ENCODE measurements at places on chromosomes 5 and 9.

GRCh38 chr9:38342096-38342495 is 50.4 kb upstream of the ALDH1B1 start:
- DNase-seq: no peak

DNA sequence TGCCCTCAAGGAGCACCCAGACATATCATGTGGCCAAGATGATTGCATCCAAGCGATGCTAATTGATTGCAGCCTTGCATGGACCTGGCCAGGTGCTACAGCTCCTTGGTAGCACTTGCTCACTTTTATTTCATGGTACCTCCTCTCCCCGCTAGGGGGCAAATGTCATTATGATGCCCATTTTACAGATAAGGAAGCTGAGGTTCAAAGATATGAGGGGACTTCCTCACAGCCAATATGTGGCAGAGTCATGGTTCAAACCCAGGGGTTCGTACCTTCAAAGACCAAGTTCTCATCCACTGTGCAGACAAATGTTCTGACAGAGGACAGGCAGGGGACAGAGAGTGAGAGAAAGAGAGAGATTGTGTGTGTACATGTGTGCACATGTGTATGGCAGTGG is 21.9 kb upstream of the KCNMB1 start:
- DNase-seq: no peak

DNA sequence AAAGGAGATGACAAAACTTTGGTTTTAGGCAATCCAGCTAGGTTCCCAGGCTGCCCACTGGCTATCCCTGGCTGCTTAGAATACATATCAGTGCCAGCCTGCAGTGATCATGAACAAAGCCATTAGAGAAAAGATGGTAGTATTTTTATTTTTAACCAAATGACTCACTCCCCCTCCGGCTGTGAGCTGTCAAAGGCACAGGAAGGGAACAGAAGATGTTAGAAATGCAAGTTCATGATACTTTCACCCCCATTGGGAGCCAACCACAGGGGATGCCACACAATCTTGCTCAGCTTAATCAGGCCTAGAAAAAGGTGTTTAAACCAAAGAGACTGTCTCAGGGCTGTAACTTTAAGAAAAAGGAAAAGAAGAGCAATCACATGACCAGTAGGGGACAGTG is 70.3 kb upstream of the ASTN2 start:
- DNase-seq: no peak

DNA sequence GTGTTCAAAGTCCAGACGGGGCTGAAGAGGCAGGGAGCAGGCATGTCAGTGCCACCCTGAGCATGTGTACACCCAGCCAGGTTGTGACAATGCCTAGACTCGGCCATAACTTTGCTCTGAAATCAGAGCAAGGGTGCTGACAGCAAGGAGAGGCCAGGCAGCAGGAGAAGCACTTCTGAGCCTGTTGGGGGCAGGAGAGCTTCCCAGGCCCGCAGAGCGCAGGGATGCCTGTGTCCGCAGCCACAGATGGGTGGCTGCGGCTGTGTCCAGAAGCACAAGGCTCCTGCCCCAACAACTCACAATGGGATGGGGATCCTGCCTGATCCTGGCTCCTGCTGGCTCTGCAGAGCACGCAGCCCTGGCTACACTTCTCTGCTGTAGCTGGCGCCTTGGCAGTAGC is 373.9 kb downstream of the CHSY3 start:
- no peak for DNase-seq

DNA sequence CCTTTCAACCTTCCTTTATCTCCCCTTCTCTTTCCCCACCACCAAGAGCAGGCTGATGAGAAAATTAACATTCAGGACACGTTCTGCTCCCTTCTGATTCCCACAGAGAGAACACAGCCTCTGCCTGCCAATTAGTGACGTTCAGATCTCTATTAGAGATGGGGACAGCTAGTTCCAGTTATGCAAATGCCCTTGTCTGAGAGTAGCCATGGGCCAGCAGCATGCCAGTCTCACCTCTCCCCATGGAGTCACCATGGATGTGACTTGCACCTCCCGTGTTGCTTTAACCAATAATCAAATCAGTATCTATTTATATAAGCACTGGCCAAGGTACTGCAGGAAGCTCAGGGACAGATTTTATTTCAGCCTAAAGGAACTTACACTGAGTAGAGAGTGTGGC is 61.3 kb downstream of the KCNIP1 start:
- no peak for DNase-seq

- DNase-seq: no peak
Observed at GRCh38 chr5:169810524-169810923, 169.8 kb downstream of the INSYN2B start.

- no peak for DNase-seq
Observed at GRCh38 chr5:141017943-141018342, 33.2 kb upstream of the PCDHB1 start.

GRCh38 chr9:111598733-111599091 is 735 bp downstream of the PTGR1 start:
- DNase-seq: peak; percentile 79

DNA sequence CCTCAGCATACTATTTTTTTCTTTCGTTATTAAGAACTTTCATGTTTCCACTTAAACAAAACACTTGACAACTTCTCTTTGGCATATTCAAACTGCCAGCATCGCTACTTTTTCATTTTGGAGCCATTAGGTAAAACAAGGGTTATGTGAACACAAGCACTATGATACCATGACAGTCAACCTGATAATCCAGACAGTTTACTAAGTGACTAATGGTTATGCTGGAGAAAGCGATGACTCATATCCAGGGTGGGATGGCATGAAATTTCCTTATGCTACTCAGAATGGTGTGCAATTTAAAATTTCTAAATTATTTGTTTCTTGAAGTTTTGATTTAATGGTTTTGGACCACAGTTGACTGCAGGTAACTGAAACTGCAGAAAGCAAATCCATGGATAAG is 29.9 kb upstream of the PRSS3 start:
- no peak for DNase-seq

DNA sequence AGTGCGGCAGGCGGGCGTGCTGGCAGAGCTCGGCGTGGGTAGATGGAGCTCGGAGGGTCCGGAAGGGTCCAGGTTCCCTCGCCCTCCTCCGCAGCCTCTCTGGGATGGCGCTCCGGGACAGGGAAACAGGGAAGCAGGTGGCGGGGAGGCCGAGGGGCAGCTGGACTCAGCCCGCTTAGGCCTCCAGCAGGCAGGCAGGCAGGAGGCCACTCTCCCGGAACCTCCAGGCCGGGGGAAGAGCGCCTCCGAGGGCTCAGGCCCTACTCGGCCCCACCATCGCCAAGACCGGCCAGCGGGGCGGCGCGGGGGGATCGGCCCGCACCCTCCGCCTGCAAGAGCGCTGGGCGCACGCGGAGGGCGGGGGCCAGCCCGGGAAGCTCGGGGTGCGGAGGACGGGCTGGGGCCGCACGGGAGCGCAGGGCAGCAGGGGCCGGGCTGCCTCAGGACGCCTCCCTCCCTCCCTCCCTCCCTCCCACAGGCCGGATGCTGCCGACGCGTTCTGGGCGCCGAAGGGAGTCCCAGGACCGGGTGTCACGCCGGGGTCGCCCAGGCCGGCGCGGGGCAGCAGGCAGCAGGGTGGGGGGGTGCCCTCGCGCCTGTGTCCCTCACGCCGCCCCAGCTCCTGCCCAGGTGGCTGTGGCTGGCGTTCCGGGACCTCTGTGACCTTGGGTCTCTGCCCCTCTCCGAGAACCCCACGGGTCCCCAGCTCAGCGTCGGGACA is 977 bp downstream of the MGAT4B start:
- DNase-seq: peak; percentile 82

GRCh38 chr9:35847792-35848572 is 19.0 kb downstream of the TMEM8B start:
- DNase-seq: no peak

DNA sequence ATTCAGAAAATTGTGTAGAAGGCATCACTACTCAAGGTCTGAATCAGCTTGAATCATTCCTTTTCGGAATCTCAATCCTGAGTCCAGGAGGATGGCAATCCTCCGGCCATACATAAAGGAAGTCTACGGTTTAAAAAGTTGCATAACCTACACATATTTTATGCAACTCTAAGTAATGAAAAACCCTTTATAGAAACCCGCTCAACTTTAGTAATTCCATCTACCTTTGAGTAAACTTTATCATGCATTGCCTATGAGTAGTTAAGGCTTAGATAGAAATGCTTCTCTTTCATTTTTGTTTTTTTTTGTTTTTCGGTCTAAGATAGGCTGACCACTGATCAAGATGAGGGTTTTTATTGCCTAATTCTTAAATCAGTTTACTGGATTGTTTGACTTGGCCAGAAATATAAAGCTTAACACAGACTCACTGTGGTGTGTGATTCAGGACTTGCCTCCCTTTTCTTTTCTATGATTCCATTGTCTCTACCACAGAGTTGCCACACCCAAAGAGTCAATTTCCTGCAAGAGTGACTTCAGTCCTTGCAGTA is 85.0 kb downstream of the LURAP1L start:
- DNase-seq: no peak

DNA sequence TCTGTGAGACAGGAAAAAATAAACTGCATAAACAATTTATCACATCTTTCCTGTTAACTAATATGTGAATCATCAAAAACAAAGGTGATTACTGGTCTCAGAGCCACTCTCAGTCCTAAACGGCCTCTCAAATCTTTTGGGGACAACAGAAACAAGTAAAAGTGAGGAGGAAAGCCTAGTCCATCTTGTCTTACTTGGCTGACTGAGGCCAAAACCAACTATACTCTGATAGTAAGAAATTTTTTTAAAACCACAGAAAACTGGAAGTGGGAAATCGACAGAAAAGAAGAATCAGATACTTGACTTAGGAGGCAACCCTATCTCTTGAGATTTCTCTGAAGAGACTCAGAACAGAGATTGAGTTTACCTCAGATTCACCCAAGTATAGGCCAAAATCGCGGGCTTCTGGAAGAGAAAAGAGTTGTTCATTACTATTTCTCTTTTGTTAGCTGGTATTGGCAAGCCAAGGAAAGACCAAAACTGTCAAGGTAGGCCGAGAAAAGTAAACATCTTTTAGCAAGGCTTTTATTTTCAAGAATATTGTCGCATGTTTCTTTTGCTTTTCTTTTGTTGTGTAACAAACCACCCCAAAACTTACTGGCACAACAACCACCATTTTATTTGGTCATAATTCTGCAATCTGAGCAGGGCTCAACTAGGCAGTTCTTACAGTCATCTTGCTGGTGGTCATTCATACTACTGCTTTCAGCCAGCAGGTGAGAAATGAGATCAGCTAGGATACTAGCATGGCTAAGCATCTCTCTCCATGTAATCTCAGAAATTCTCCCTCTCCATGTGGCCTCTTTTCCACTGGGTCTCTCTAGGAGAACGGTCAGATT is 46.1 kb downstream of the RFX3 start:
- DNase-seq: no peak

DNA sequence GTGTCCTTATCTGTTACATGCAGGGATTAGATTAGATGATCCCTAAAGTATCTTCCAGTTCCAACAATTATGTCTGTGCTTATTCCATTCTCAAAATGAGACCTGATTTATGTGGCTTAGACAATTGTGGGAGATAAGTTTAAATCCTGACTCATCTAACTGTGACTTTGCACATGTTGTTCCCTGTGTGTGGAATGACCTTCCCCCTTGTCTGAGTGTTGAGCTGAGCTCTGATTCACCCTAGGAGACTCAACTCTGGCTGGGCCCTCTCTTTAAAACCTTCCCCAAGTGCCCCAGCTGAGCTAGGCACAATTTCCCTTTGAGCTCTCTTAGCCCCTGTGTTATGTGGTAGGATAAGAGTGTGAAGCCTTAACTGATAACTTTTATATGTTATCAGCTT is 118.9 kb upstream of the ELL2 start:
- DNase-seq: no peak

DNA sequence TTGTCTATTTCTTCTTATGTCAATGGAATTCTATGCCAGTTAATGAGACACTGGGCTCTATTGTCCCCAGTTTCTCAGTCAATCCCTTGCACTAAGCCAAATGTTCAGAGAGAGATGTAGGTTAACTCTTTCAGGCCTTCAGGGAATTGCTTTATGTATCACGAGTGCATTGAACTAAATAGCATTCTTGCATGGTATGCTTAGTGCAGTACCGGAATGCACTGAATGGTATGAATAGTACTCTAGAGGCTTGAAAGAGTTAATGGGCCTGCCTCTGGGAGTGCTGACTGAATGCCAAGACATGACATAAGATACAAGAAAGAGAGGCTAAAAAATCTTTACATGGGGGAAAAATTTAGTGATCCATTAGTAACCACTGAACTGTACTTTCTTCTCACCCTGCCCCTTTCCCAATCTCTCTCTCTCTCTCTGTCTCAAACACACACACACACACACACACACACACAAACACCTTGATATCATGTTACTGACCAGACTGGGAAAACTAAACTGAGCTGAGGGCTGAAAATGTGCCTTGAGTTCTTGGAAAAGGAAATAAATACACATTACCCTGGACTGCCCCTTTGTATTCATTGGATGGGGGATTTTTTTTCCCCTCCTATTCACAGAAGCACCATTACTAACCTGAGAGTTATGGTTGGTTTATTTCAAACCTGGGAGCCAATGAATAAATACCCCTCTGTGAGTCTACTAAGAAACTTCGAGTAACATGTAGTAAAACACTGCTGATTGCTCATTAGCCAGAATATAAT is 35.4 kb upstream of the TMC1 start:
- peak; percentile 44 for DNase-seq

GRCh38 chr9:90943341-90943740 is 141.7 kb downstream of the SYK start:
- no peak for DNase-seq

DNA sequence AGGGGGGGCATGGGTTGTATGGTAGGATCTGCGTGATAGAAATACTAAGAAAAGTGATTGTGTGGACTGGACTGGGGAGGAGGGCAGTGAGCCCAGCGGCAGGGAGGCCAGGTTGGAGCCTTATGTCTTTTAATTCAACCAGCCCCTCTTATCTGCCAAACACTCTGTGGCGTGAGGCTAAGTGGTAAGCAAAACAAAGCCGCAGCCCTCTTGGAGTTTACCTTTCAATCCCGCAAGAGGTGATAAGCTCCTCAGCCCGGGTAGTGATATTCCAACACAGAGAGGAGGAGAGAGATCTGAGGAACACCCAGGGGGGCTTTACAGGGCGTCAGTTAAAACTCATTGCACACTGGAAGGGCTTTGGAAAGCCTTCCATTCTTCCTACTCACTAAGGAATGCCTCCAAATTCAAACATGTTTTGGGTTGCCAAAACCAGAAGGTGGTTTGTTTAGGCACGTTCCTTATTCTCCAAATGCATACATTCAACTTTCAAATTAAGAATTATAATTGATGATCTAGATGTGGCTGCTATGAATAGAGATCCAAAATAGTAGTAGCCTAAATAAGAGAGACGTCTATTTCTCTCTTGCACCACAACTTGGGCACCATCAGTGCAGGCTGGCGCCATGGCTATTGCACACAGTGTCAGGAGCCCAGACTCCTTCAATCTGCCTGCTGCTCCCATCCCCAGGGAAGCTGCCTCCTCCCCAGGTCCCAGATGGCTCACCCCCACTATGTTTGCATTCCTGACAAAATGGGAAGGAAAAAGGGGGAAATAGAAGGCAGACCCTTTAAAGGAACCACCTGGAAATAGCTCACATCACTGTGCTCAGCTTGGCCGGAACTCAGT is 75.1 kb upstream of the FSTL4 start:
- DNase-seq: no peak

- DNase-seq: no peak
Observed at GRCh38 chr5:166562246-166562645, 1729.2 kb upstream of the WWC1 start.
